Upper lobe of right lung (tissue), 1 donor: ENCODE measurements at places on chromosomes 7 and 10. TPM values are rescaled to one million over a fixed set of nuclear protein-coding genes. Genes with fewer than 3 reads are reported as not detected.
A peak's percentile ranks its signal among the peaks of the same experiment; 100 is the strongest.

PTF1A gene
- total RNA-seq: not detected

- H3K27ac ChIP-seq: no peak overlapping the region
- DNase-seq: no peak
- no peaks in the 10 kb centered on the region for H3K4me1 ChIP-seq
- H3K36me3 ChIP-seq: no peaks in the 10 kb centered on the region
- peaks cover 19% of the 10 kb centered on the region for H3K27me3 ChIP-seq
Measured at GRCh38 chr10:84166620-84167288, 6.8 kb upstream of the GPR15LG start.

- H3K27me3 ChIP-seq: no peaks in the 10 kb centered on the region
- no peak for DNase-seq
- H3K4me3 ChIP-seq: no peak overlapping the region
- H3K36me3 ChIP-seq: no peaks in the 10 kb centered on the region
- H3K4me1 ChIP-seq: peaks cover 6% of the 10 kb centered on the region
Measured at GRCh38 chr10:103748020-103748419, 107.4 kb downstream of the SH3PXD2A start.

DNA sequence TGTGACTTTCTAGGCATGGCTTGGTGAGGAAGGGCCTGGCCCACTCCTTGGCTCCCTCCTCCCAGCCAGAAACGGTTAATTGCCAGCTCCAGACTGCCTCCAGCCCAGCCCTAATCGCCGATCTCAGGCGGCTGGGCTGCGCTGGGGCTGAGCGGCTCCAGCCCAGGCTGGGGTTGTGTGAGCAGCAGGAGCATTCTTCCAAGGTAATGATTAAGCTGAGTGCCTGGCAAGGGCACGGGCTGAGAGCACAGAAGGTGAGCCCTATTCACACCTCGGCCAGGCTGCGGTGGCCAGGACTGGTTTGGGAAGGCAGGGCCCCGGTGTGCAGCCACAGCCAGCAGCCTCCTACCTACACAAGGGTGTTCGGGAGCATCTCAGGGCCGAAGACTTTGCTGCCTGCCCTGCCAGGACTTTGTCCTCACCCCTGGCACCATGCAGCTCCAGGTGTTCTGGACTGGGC lies at the start of gene TMEM72:
TSS of gene TMEM72 (plus strand) at position 257 of the 460 bp plus-strand sequence. CDS start at position 433, 176 bp downstream.
- no peak within 1 kb of the TSS for H3K4me3 ChIP-seq
- peak; percentile 89 for DNase-seq
- peaks cover 14% of the 10 kb centered on the region for H3K4me1 ChIP-seq
- H3K36me3 ChIP-seq: no peaks in the 10 kb centered on the region
- no peak within 1 kb of the TSS for H3K27ac ChIP-seq
- H3K27me3 ChIP-seq: no peaks in the 10 kb centered on the region

OR2A1 gene
- total RNA-seq: not detected

CHST15 gene
- 49.2 TPM for total RNA-seq

GRCh38 chr7:30469303-30469702 lies 9.3 kb downstream of the NOD1 start:
- peaks cover 98% of the 10 kb centered on the region for H3K4me1 ChIP-seq
- no peak overlapping the region for H3K4me3 ChIP-seq
- DNase-seq: peak; percentile 81
- peak overlapping the region; percentile 79 for H3K27ac ChIP-seq

DNA sequence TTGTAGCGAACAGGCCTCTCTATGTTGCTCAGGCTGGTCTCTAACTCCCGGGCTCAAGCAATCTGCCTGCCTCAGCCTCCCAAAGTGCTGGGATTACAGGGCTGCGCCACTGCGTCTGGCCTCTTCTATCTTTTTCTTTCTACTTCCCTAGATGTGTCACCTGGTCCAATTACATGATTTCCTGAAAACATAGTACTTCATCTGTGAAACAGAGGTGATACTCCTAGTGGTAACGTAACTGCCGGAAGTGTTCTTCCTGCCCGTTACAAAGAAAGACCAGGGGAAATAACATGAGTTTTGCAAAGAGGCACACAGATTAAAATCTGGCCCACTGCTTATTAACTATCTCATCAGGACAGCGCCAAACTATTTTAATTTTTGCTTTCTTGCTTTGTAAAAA lies 18.4 kb upstream of the HGF start:
- H3K27ac ChIP-seq: no peak overlapping the region
- H3K4me3 ChIP-seq: no peak overlapping the region
- H3K4me1 ChIP-seq: peaks cover 5% of the 10 kb centered on the region
- no peaks in the 10 kb centered on the region for H3K36me3 ChIP-seq

CELF2 gene
- 110 TPM for total RNA-seq

GRCh38 chr7:29564496-29565223 lies 1.0 kb downstream of the PRR15 start:
- H3K4me1 ChIP-seq: peaks cover 35% of the 10 kb centered on the region
- DNase-seq: peak; percentile 85
- peaks cover 82% of the 10 kb centered on the region for H3K27me3 ChIP-seq
- no peaks in the 10 kb centered on the region for H3K36me3 ChIP-seq

- H3K27me3 ChIP-seq: no peaks in the 10 kb centered on the region
- H3K27ac ChIP-seq: peak overlapping the region; percentile 32
- peak; percentile 39 for DNase-seq
- peaks cover 30% of the 10 kb centered on the region for H3K4me1 ChIP-seq
- no peak overlapping the region for H3K4me3 ChIP-seq
Measured at GRCh38 chr10:119343011-119343601, 135.7 kb downstream of the GRK5 start.

DNA sequence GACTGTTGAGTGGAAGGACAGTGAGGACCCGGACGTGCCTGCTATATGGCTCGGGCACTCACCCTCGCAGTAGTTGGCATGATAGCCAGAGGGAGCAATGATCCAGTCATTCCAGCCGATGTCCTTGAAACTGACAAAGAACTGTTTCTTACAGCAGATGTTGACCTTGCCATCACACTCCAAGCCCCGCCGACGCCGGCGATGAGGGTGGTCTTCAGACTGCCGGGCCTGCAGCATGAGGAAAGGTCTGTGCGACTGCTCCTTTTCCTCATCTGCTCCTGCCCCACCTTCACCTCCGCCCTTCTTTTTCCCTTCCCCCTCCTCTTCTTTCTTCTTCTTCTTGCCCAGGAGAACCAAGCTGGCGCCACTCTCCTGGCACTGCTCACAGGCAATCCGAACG lies 13.1 kb downstream of the INHBA start:
- no peak overlapping the region for H3K4me3 ChIP-seq
- no peak for DNase-seq
- H3K27ac ChIP-seq: no peak overlapping the region
- H3K4me1 ChIP-seq: no peaks in the 10 kb centered on the region

MET gene
- total RNA-seq: 69.6 TPM

DNA sequence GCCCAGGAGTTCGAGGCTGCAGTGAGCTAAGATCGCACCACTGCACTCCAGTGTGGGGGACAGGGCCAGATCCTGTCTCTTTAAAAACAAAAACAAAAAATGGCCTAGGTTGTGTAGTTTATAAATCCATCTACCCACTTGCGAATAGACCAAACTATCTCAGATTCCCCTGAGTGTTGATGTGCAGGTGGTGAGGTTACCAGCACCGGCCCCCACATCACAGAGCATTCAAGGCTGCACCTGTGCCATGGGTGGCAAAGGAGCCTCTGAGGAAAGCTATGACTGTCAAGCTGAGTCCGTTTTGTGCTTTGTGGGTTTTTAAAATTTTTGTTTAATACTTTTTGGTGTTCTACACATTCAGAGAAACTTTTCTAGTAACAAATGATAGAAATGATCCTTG lies 30.8 kb upstream of the CACUL1 start:
- H3K27me3 ChIP-seq: no peaks in the 10 kb centered on the region
- H3K27ac ChIP-seq: no peak overlapping the region
- H3K36me3 ChIP-seq: no peaks in the 10 kb centered on the region
- no peak overlapping the region for H3K4me3 ChIP-seq

GRCh38 chr7:93894966-93895640 lies 4.5 kb upstream of the TFPI2 start:
- peaks cover 7% of the 10 kb centered on the region for H3K4me1 ChIP-seq
- peaks cover 14% of the 10 kb centered on the region for H3K27me3 ChIP-seq
- H3K36me3 ChIP-seq: no peaks in the 10 kb centered on the region
- DNase-seq: no peak

DNA sequence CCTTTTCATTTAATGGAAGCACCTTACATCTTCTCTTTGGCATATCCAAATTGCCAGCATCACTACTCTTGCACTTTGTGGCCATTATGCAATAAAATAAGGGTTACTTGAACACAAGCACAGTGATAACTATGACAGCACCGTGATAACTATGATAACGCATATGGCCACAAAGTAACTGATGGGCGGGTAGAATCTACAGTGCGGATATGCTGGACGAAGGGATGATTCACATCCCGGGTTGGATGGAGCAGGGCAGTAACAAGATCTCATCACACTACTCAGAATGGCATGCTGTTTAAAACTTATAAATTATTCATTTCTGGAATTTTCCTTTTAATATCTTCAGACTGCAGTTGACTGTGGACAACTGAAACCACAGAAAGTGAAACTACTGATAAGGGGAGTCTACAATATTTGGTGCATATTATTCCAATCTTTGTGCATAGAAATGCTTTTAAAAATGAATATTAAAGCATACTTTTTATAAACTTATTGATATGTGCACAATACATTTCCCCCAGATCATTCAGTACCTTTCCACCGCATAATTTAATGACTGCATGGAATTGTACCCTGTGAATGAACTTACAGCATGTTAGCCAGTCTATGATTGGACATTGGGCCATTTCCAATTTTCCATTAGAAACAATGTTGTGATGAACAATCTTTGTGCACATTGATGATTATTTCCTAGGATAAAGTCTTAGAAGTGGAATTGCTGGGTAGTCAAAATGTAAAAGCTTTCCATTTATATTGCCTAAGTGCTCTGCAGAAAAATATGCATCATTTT lies 136.4 kb downstream of the WNT2 start:
- H3K36me3 ChIP-seq: peaks cover 17% of the 10 kb centered on the region
- H3K4me3 ChIP-seq: no peak overlapping the region
- H3K27ac ChIP-seq: no peak overlapping the region

TLL2 gene
- total RNA-seq: not detected

GRCh38 chr7:48090095-48090805 lies 1.2 kb downstream of the UPP1 start:
- peaks cover 30% of the 10 kb centered on the region for H3K36me3 ChIP-seq
- H3K27ac ChIP-seq: peak overlapping the region; percentile 92
- no peaks in the 10 kb centered on the region for H3K27me3 ChIP-seq

DNA sequence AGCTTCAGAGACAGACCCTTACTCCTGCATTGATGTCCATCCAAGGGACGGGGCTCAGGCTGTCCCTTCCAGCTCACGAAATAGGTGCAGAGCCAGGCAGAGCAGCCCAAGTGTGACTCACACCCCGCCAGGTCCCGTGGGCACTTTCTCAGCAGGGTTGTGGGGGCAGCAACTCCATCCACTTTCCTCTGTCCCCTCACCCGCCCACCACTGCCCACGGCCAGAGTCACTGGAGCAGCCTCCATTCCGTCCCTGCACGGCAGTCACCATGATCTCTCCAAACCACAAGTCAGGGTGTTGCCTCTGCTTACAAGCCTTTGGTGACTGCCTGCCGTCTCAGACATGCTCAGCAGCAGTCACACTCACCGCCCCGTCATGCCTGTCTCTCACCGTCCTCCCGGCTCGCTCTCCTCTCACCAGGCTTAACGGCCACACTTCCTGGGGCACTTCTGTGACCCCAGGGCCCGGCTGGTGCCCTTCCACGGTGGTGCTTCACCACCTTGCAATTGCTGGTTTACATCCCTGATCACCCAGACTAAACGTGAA lies 39.3 kb downstream of the CALML3 start:
- H3K4me1 ChIP-seq: no peaks in the 10 kb centered on the region
- H3K27ac ChIP-seq: no peak overlapping the region
- no peak overlapping the region for H3K4me3 ChIP-seq
- no peaks in the 10 kb centered on the region for H3K27me3 ChIP-seq

- H3K27ac ChIP-seq: no peak overlapping the region
- no peaks in the 10 kb centered on the region for H3K36me3 ChIP-seq
- no peaks in the 10 kb centered on the region for H3K27me3 ChIP-seq
Measured at GRCh38 chr7:2101630-2102374, 130.9 kb downstream of the MAD1L1 start.

GRCh38 chr7:36985316-36985715 lies 261.0 kb upstream of the AOAH start:
- H3K4me1 ChIP-seq: peaks cover 17% of the 10 kb centered on the region
- no peak overlapping the region for H3K4me3 ChIP-seq
- H3K27me3 ChIP-seq: no peaks in the 10 kb centered on the region
- H3K27ac ChIP-seq: no peak overlapping the region

- peaks cover 100% of the 10 kb centered on the region for H3K27me3 ChIP-seq
- no peak overlapping the region for H3K4me3 ChIP-seq
- peaks cover 21% of the 10 kb centered on the region for H3K4me1 ChIP-seq
- H3K36me3 ChIP-seq: no peaks in the 10 kb centered on the region
- H3K27ac ChIP-seq: no peak overlapping the region
Measured at GRCh38 chr7:27175626-27176523, 1.8 kb upstream of the HOXA10 start.

GRCh38 chr7:88347517-88347916 lies 40.8 kb upstream of the STEAP4 start:
- no peaks in the 10 kb centered on the region for H3K4me1 ChIP-seq
- no peak overlapping the region for H3K27ac ChIP-seq
- no peaks in the 10 kb centered on the region for H3K27me3 ChIP-seq
- no peak for DNase-seq
- H3K36me3 ChIP-seq: no peaks in the 10 kb centered on the region

DNA sequence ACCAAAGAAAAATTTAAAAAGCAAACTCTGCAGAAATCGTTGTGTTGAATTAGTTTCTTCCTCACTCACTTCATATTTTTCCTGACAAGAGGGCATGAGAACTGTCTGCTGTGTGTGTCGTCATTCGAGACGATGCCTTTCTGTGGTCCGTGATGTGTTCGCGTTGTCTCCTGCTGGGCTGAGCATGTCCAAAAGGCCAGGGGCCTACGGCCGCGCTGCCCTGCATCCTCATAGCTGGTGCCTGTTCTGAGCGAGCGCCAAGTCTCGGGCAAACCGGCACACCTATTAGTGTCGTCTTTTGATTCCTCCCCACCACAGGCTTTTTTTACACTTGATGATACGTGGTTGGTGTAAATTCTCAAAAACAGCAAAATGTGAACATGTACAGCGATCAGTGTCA lies 27.4 kb downstream of the WDR37 start:
- no peaks in the 10 kb centered on the region for H3K27me3 ChIP-seq
- H3K36me3 ChIP-seq: peaks cover 96% of the 10 kb centered on the region
- no peak for DNase-seq
- H3K4me1 ChIP-seq: no peaks in the 10 kb centered on the region
- no peak overlapping the region for H3K27ac ChIP-seq

NXPH1 gene
- total RNA-seq: not detected
